ENCODE measurements at places on chromosomes 11 and 22. TPM values are rescaled to one million over a fixed set of nuclear protein-coding genes. Genes with fewer than 3 reads are reported as not detected.

DNA sequence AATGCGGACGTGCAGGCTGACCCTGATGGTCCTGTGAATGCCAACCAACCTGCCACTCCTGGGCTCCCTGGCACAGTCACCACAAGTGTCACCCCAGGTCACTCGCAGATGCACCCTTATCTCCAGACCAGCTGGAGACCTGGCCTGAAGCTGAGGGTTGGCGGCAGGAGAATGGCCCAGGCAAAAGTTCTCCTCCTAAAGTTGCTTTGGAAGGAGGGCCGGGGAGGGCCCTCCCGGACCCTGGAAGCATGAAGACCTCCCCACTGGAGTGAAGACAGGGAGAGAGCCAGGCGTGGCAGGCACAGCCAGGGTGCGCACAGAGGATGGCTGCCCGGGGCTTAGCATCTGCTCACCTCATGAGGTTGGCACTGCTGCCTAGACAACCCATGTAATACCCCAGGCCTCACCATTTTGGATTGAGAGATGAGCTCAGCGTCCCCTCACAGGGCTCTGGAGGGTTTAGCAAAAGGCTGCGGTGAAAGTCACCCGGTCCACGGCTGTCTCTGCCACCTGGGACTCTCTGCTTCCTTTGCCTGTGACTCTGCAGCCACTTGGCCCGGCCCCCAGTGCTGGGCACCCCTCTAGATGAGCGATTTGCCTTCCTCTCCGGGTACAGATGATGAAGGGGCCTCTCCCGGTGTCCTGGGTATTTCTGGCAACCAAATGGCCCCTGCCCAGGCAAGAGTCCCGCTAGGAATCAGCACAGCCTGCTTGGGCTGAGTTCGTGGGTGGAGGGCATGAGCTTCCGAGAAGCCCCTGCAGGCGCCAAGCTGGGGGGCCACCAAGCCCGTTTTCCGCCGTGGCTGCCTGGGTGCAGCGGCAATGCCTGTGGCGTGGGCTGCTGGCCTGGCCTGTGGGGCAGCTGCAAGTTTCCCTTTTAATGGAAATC, 48.3 kb upstream of the SEPTIN5 start:
- H3K27me3 ChIP-seq: no peaks in the 10 kb centered on the region
- H3K27ac ChIP-seq: no peak overlapping the region
- H3K4me3 ChIP-seq: no peak overlapping the region
- no peak for DNase-seq
- no peaks in the 10 kb centered on the region for H3K4me1 ChIP-seq
- H3K36me3 ChIP-seq: no peaks in the 10 kb centered on the region

DNA sequence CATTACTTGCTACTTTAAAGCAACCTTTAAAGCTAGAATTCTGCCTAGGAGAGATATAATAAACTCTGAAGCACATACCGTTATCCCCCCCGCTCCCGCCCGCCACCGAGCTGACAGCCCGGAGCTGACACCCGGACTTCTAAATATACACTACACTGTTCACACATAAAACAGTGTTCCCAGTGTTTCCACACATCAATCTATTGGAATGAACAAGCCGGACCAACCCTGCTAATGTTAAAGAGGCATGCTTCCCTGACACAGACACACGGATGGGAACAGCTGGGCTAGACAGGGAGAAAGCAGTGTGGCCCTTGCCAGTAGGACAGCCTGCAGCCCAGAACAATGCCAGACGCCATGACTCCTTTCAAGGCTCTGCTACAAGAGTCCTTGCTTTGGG, 108.4 kb upstream of the CSNK2A3 start:
- H3K36me3 ChIP-seq: no peaks in the 10 kb centered on the region
- no peaks in the 10 kb centered on the region for H3K4me1 ChIP-seq

GRCh38 chr11:128472128-128473089, 114.9 kb downstream of the ETS1 start:
- no peaks in the 10 kb centered on the region for H3K36me3 ChIP-seq
- H3K27me3 ChIP-seq: no peaks in the 10 kb centered on the region
- peaks cover 21% of the 10 kb centered on the region for H3K4me1 ChIP-seq
- H3K4me3 ChIP-seq: no peak overlapping the region

GRCh38 chr22:47389201-47389600, 626.8 kb downstream of the TBC1D22A start:
- H3K4me1 ChIP-seq: no peaks in the 10 kb centered on the region
- DNase-seq: no peak
- no peak overlapping the region for H3K4me3 ChIP-seq
- H3K27ac ChIP-seq: no peak overlapping the region
- H3K36me3 ChIP-seq: no peaks in the 10 kb centered on the region
- no peaks in the 10 kb centered on the region for H3K27me3 ChIP-seq

GRCh38 chr11:12922418-12922817, 86.7 kb upstream of the RASSF10 start:
- peaks cover 5% of the 10 kb centered on the region for H3K4me1 ChIP-seq
- H3K4me3 ChIP-seq: no peak overlapping the region
- DNase-seq: no peak
- H3K27me3 ChIP-seq: no peaks in the 10 kb centered on the region
- no peaks in the 10 kb centered on the region for H3K36me3 ChIP-seq

GRCh38 chr11:76250520-76251225, 44.4 kb upstream of the WNT11 start:
- H3K36me3 ChIP-seq: no peaks in the 10 kb centered on the region
- DNase-seq: no peak
- no peaks in the 10 kb centered on the region for H3K4me1 ChIP-seq
- H3K27ac ChIP-seq: no peak overlapping the region
- no peaks in the 10 kb centered on the region for H3K27me3 ChIP-seq

- H3K36me3 ChIP-seq: no peaks in the 10 kb centered on the region
- H3K27me3 ChIP-seq: no peaks in the 10 kb centered on the region
- DNase-seq: no peak
- H3K4me1 ChIP-seq: no peaks in the 10 kb centered on the region
Measured at GRCh38 chr11:8333376-8333775, 69.7 kb upstream of the LMO1 start.

DNA sequence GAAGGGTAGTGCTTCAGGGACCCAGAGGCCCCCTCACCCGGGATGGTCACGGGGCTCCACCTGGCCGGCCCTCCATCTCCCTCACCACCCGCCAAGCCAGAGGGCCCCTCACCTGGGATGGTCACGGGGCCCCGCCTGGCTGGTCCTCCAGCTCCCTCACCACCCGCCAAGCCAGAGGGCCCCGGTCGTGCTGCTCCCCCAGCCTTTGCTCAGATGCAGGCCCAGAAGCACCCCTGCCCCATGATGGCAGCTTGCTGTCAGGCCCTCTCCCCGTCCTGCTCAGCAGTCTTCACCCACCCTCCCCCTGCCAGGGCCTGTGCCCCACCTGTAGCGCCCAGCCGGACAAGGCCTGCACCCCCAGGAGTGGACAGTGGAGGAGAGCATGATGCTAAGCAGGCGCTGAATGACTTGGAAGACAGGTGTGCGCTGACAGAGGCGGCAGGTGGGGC, 7.3 kb downstream of the DENND6B start:
- no peak overlapping the region for H3K27ac ChIP-seq
- H3K36me3 ChIP-seq: no peaks in the 10 kb centered on the region
- no peak overlapping the region for H3K4me3 ChIP-seq
- H3K27me3 ChIP-seq: no peaks in the 10 kb centered on the region
- H3K4me1 ChIP-seq: no peaks in the 10 kb centered on the region

- H3K27ac ChIP-seq: no peak overlapping the region
- H3K4me3 ChIP-seq: no peak overlapping the region
- no peaks in the 10 kb centered on the region for H3K36me3 ChIP-seq
- H3K4me1 ChIP-seq: no peaks in the 10 kb centered on the region
- H3K27me3 ChIP-seq: no peaks in the 10 kb centered on the region
- no peak for DNase-seq
Measured at GRCh38 chr22:27596133-27596870, 205.3 kb downstream of the MN1 start.

The OR51E2 gene
- not detected for total RNA-seq

The TRPC6 gene
- 0.32 TPM for total RNA-seq

Measured in Caco-2 (cell line).